MCF 10A (cell line): ENCODE measurements at places on chromosomes 5 and 9. TPM values are rescaled to one million over a fixed set of nuclear protein-coding genes. Genes with fewer than 3 reads are reported as not detected.

GRCh38 chr5:112388074-112388473, 31.0 kb downstream of the EPB41L4A start:
- H3K4me3 ChIP-seq = no peak overlapping the region
- no peaks in the 10 kb centered on the region for H3K27me3 ChIP-seq
- peaks cover 6% of the 10 kb centered on the region for H3K36me3 ChIP-seq
- DNase-seq = no peak
- no peaks in the 10 kb centered on the region for H3K4me1 ChIP-seq

DNA sequence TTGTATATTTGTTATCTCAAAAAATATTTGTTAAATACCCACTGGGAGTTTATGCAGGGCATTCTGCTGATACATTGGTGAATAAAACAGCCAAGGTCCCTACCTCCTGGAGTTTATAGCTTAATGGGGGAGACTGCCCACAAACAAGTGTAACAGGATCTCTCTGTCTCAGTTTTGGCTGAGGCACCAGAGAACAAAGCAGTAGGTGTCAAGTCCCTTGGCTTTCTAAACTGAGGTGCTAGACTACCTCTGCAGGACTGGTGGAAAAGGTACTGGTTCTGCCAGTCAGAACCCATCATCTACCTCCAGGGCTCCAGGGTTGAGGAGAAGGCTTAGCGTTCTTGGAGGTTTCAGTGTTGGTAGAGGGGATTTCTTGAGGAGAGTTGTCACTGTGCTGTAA, 188.4 kb upstream of the ELL2 start:
- H3K36me3 ChIP-seq = no peaks in the 10 kb centered on the region
- H3K27ac ChIP-seq = peak overlapping the region; percentile 24
- DNase-seq = peak; percentile 17
- peaks cover 26% of the 10 kb centered on the region for H3K4me1 ChIP-seq
- no peaks in the 10 kb centered on the region for H3K27me3 ChIP-seq

DNA sequence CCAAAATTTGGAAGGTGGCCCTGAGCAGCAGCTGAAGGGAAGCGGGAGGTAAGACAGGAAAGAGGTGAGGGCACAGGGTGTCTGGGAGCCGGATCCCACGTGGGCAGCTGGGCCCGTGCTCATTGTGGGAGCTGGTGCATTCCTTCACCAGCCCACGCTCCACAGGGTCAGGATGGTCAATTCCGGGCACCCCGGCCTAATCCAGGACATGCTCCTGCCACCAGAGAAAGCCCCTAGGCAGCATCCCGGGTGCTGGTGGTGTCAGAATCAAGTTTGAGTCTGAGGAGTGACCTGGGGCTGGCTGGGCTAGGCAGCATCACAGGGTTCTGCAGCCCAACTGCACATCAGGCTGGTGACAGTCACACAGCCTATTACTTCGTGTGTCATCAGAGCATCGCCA, 7.1 kb upstream of the PDCD6 start:
- no peak for DNase-seq
- H3K4me3 ChIP-seq = no peak overlapping the region
- peaks cover 10% of the 10 kb centered on the region for H3K4me1 ChIP-seq
- H3K36me3 ChIP-seq = peaks cover 17% of the 10 kb centered on the region
- H3K27ac ChIP-seq = peak overlapping the region; percentile 89

- H3K4me1 ChIP-seq = no peaks in the 10 kb centered on the region
- no peaks in the 10 kb centered on the region for H3K36me3 ChIP-seq
- H3K27ac ChIP-seq = no peak overlapping the region
Observed at GRCh38 chr5:151718646-151719045, 31.9 kb upstream of the SPARC start.

DNA sequence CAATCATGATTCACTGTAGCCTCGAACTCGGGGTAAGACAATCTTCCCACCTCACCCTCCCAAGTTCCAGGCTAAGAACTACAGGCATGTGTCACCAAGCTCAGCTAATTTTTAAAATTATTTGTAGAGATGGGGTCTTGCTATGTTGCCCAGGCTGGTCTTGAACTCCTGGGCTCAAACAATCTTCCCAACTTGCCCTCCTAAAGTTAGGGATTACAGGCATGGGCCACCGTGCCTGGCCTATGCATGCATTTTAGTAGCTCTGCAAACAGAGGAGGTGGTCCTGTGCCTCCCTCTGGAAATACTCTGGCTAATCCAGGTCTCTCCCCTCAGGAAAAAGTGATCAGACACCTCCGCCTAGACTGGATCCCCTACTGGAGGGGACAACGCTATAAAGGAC, 21.5 kb upstream of the TRIM14 start:
- no peak for DNase-seq
- H3K4me1 ChIP-seq = peaks cover 18% of the 10 kb centered on the region
- H3K27me3 ChIP-seq = no peaks in the 10 kb centered on the region
- peaks cover 4% of the 10 kb centered on the region for H3K36me3 ChIP-seq
- H3K27ac ChIP-seq = no peak overlapping the region

GRCh38 chr5:154467655-154468354, 10.2 kb downstream of the HAND1 start:
- DNase-seq = peak; percentile 83
- H3K4me3 ChIP-seq = no peak overlapping the region
- H3K27ac ChIP-seq = no peak overlapping the region

- H3K36me3 ChIP-seq = no peaks in the 10 kb centered on the region
- no peak overlapping the region for H3K4me3 ChIP-seq
- no peak for DNase-seq
- H3K27me3 ChIP-seq = no peaks in the 10 kb centered on the region
- H3K4me1 ChIP-seq = peaks cover 20% of the 10 kb centered on the region
Observed at GRCh38 chr5:42989190-42989589, 50.9 kb downstream of the ANXA2R start.

DNA sequence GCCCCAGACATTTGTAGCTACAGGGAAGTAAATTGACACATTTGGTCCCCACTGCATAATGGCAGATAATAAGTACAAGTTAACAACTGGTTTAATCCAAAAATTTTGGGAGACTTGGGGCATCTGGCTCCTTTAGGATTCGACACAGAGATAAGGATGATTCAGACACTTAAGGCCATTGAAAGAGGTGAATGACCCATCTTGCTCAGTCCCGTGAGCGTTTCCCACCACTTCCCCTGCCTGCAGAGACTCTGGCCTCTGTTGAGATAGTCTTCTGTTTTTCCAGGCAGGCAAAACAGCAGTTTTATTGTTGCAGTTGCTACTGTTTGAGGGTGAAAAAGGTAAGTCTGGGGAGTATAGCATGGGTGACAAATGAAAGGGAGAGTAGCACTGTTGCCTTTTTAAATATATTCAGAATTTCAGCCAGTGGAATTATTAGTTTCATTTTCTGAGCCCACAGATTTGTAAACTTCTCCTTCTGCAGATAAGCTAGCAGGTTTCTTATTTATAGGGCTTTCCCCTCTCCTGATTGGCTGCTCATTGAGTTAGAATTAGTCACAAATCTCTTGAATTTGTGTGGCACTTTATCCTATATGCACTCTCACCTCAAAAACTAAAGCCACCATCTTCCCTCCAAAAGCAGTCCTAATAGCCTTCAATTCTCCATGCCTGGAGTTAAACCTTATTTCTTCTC, 19.3 kb downstream of the ACO1 start:
- peaks cover 51% of the 10 kb centered on the region for H3K36me3 ChIP-seq
- H3K27ac ChIP-seq = no peak overlapping the region
- H3K27me3 ChIP-seq = no peaks in the 10 kb centered on the region
- H3K4me1 ChIP-seq = no peaks in the 10 kb centered on the region
- no peak for DNase-seq
- H3K4me3 ChIP-seq = no peak overlapping the region

- no peaks in the 10 kb centered on the region for H3K36me3 ChIP-seq
- no peak overlapping the region for H3K27ac ChIP-seq
- no peak overlapping the region for H3K4me3 ChIP-seq
- H3K4me1 ChIP-seq = no peaks in the 10 kb centered on the region
Observed at GRCh38 chr9:23220957-23221356, 605.1 kb downstream of the ELAVL2 start.

- no peak for DNase-seq
- no peak overlapping the region for H3K4me3 ChIP-seq
- no peaks in the 10 kb centered on the region for H3K4me1 ChIP-seq
- H3K36me3 ChIP-seq = no peaks in the 10 kb centered on the region
- no peak overlapping the region for H3K27ac ChIP-seq
Observed at GRCh38 chr9:3977614-3978112, 322.2 kb downstream of the GLIS3 start.

- peak overlapping the region; percentile 33 for H3K27ac ChIP-seq
- H3K36me3 ChIP-seq = peaks cover 6% of the 10 kb centered on the region
- peaks cover 46% of the 10 kb centered on the region for H3K4me1 ChIP-seq
- DNase-seq = no peak
- H3K27me3 ChIP-seq = no peaks in the 10 kb centered on the region
Observed at GRCh38 chr5:78288246-78288645, 6.3 kb downstream of the AP3B1 start.

DNA sequence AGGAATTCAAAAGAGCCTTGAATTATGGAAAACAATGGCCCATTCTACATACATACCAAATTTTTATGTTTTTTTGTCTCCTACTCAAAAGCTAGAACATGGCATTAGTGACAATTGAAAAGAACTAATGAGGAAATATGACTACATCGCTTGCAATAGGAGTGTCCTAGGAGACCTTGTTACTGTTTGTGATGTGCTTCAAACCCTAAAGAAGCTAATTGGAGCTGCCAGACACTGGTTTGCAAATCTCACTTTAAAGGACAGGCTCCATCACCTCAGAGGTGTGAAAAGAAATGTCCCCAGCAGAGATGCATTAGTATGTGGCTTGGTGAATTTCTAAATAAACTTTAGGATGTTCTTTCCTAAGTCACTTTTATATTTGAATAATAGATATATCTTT, 354.2 kb upstream of the EFNA5 start:
- H3K27me3 ChIP-seq = no peaks in the 10 kb centered on the region
- peaks cover 8% of the 10 kb centered on the region for H3K36me3 ChIP-seq
- no peak for DNase-seq

DNA sequence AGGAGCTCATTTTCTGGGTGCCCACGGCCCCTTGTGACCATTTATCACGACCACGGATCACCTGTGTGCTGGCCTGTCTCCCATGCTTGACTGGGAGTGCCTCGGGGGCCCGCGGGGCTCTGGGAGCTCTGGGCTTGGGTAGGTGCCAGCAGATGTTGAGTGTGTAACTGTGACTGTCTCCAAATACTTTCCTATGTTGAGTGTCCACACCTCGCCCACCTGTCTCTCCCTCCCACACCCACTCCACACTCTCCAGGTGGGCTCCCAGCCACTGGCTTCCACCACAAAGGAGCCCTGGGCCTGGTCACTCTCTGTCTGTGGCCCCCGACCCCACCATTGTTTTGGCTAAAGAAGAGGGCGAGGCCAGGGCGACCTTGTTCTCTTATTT, 196.4 kb downstream of the CDK5RAP2 start:
- H3K4me3 ChIP-seq = no peak overlapping the region
- peaks cover 10% of the 10 kb centered on the region for H3K36me3 ChIP-seq
- DNase-seq = no peak

GRCh38 chr5:14759744-14760547, 95.4 kb downstream of the OTULIN start:
- peaks cover 13% of the 10 kb centered on the region for H3K36me3 ChIP-seq
- no peak overlapping the region for H3K27ac ChIP-seq
- H3K4me3 ChIP-seq = no peak overlapping the region
- no peaks in the 10 kb centered on the region for H3K27me3 ChIP-seq
- DNase-seq = no peak
- H3K4me1 ChIP-seq = no peaks in the 10 kb centered on the region

DNA sequence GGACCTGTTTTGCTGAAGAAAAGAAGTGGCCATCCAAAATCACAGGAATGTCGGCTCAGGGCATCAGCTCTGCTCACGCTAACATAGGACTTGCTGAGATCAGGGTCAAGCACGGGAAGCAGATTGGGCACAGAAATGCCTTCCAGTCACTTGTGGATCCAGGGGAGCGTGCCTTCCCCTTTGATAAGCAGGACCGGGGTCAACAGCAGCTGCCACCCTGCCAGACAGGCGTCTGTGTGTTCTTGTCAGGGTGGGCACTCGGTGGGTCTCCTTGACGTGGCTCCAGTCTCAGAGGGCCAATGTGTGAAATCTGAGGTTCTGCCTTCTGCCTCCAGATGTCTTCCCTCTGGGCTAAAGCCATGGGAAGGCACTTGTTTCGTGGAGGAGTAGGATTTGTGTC, 313.7 kb upstream of the IRX4 start:
- no peak for DNase-seq
- H3K4me1 ChIP-seq = no peaks in the 10 kb centered on the region
- H3K27ac ChIP-seq = no peak overlapping the region
- no peak overlapping the region for H3K4me3 ChIP-seq

DNA sequence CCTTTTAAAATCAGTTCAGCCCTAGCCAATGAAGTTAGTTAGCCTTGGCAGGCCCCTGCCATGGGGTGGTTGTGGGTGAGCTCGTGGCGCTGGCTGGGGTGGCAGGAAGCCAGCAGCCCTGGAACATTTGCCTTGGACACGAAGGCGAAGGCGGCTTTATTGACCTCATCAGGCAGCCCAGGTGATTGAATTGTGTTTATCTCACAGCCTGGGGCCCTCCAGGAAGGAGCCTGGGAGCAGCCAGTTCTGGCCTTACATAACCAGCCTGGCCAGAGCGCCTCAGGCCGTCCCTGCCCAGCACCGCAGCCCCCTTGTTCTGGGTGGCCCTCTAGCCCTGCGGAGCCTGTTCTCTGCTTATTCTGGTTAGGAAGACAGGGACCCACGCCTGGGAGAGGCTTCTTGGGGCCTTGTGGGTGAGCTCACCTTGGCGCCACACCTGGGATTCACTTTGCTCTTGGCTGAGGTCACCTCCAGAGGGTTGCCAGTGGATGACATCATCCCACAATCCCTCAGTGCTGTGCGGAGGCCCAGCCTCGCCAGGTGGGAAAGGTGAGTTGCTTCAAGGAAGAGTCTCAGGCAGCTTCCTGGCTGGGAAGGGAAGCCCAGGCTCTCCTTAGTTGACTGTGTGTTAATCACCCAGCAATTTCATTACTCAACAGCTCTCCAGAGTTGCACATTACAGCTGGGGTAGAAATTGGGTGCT, 54.4 kb upstream of the RPL26L1 start:
- H3K4me3 ChIP-seq = peak overlapping the region; percentile 66
- peak overlapping the region; percentile 98 for H3K27ac ChIP-seq
- H3K27me3 ChIP-seq = no peaks in the 10 kb centered on the region
- DNase-seq = peak; percentile 99
- peaks cover 74% of the 10 kb centered on the region for H3K4me1 ChIP-seq

- H3K36me3 ChIP-seq = no peaks in the 10 kb centered on the region
- no peak for DNase-seq
- H3K4me3 ChIP-seq = no peak overlapping the region
- H3K27ac ChIP-seq = no peak overlapping the region
- H3K4me1 ChIP-seq = no peaks in the 10 kb centered on the region
- no peaks in the 10 kb centered on the region for H3K27me3 ChIP-seq
Observed at GRCh38 chr5:109645707-109646192, 44.0 kb upstream of the MAN2A1 start.

- no peak overlapping the region for H3K27ac ChIP-seq
- no peaks in the 10 kb centered on the region for H3K4me1 ChIP-seq
- H3K27me3 ChIP-seq = no peaks in the 10 kb centered on the region
- peaks cover 18% of the 10 kb centered on the region for H3K36me3 ChIP-seq
- DNase-seq = no peak
Observed at GRCh38 chr9:96892131-96892530, 36.5 kb upstream of the NUTM2G start.

GRCh38 chr9:136937186-136938001, 7.1 kb downstream of the FBXW5 start:
- no peak overlapping the region for H3K4me3 ChIP-seq
- no peak overlapping the region for H3K27ac ChIP-seq
- no peaks in the 10 kb centered on the region for H3K27me3 ChIP-seq
- peaks cover 35% of the 10 kb centered on the region for H3K36me3 ChIP-seq
- H3K4me1 ChIP-seq = peaks cover 12% of the 10 kb centered on the region
- DNase-seq = no peak

The PCDHB11 gene
- 0.75 and 1.3 TPM in 2 replicates for total RNA-seq

The CCNH gene
- total RNA-seq = 51.5 and 56.9 TPM in 2 replicates

The NUTM2G gene
- total RNA-seq = not detected in 2 replicates

The TMEM252 gene
- not detected in 2 replicates for total RNA-seq

The SLC27A4 gene
- 17.0 and 18.8 TPM in 2 replicates for total RNA-seq

The ANKRA2 gene
- total RNA-seq = 19.3 and 20.2 TPM in 2 replicates

The IRX1 gene
- 13.8 and 15.5 TPM in 2 replicates for total RNA-seq
